Breast epithelium (tissue), 4 donors: ENCODE measurements at places on chromosomes 4 and X. TPM values are rescaled to one million over a fixed set of nuclear protein-coding genes. Genes with fewer than 3 reads are reported as not detected.

Gene RAB9B
- 1.9 TPM for total RNA-seq

DNA sequence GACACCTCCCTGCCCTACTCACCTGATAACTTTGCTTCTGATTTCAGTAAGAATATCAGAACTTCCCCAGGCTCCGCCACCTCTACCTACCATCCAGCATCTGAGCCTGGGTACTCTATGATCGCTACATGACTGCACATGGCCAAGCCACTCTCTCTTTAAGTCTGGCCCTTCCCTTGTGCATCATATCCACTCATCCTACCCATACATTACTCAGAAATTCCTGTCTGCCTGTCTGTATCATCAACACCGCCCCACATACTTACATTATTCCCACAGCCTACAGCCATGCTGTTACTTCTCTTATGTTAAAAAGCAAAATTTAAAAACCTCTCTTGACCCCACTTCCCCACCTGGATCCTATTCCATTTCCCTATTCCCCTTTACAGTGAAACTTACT is 84.7 kb downstream of the SCD5 start:
- DNase-seq, result no peak
- no peaks in the 10 kb centered on the region for H3K36me3 ChIP-seq
- H3K27me3 ChIP-seq, result no peaks in the 10 kb centered on the region
- H3K4me3 ChIP-seq, result no peak overlapping the region

Gene SYP
- total RNA-seq, result 1.0 TPM

GRCh38 chrX:50756276-50756675 is 57.7 kb downstream of the SHROOM4 start:
- no peak overlapping the region for H3K4me3 ChIP-seq
- H3K36me3 ChIP-seq, result no peaks in the 10 kb centered on the region
- no peak overlapping the region for H3K27ac ChIP-seq
- H3K27me3 ChIP-seq, result no peaks in the 10 kb centered on the region

Gene SCRG1
- under 0.01 TPM for total RNA-seq

GRCh38 chr4:126637706-126638105 is 995.1 kb upstream of the INTU start:
- H3K4me3 ChIP-seq, result no peak overlapping the region
- no peak for DNase-seq
- no peaks in the 10 kb centered on the region for H3K36me3 ChIP-seq
- no peaks in the 10 kb centered on the region for H3K27me3 ChIP-seq
- H3K4me1 ChIP-seq, result no peaks in the 10 kb centered on the region
- no peak overlapping the region for H3K27ac ChIP-seq

DNA sequence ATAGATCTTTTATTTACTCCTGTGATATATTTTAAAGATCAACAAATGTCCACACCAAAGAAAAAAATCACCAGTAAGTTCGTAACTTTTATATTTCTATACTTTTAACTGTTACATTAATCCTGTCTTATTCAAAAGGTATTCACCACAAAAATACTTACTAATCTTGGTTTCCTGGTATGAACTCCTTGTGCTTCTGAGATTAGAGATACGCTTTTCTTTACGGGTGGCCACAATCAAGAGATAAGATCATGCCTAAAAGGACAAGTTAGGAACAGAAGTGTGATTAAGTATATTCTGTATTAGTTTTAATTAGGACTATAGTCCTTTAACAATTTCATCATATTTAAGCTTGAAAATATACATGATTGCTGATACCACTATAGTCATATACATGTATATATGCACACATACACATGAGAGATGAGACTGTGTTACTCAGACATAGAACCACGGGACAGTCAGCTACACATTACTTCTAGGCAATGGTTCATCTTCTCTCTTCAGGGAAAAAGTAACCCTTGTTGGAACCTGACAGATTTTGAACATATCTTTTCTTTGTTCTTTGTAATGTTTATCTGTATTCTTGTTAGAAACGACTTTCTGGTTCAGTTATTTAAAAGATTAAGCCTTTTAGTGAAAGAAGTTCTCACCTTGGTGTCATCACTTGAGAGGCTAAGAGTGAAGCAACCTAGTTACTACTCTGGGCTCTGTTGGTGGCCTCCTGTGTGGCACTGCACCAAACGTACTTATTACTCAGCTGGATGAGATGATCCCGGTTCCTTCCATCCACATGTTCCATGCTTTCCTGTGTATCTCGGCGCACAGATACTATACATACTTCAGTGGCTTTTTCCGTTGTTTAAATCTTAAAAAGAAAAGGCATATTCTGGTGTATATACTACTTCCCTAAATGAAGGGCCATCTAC is 146.1 kb downstream of the CBR4 start:
- H3K27ac ChIP-seq, result peak overlapping the region; percentile 16
- DNase-seq, result no peak
- no peaks in the 10 kb centered on the region for H3K27me3 ChIP-seq

Gene PAK3
- 21.1 TPM for total RNA-seq

- H3K36me3 ChIP-seq, result no peaks in the 10 kb centered on the region
- H3K4me3 ChIP-seq, result no peak overlapping the region
- H3K27ac ChIP-seq, result no peak overlapping the region
- no peaks in the 10 kb centered on the region for H3K4me1 ChIP-seq
Measured at GRCh38 chr4:26140150-26140898, 180.5 kb upstream of the RBPJ start.

Gene CABS1
- total RNA-seq, result not detected

- H3K36me3 ChIP-seq, result no peaks in the 10 kb centered on the region
- H3K4me3 ChIP-seq, result peak overlapping the region; percentile 98
- peaks cover 10% of the 10 kb centered on the region for H3K4me1 ChIP-seq
- peak overlapping the region; percentile 99 for H3K27ac ChIP-seq
Measured at GRCh38 chr4:15003891-15004738, 1.8 kb downstream of the CPEB2 start.

Gene BEND2
- total RNA-seq, result not detected

DNA sequence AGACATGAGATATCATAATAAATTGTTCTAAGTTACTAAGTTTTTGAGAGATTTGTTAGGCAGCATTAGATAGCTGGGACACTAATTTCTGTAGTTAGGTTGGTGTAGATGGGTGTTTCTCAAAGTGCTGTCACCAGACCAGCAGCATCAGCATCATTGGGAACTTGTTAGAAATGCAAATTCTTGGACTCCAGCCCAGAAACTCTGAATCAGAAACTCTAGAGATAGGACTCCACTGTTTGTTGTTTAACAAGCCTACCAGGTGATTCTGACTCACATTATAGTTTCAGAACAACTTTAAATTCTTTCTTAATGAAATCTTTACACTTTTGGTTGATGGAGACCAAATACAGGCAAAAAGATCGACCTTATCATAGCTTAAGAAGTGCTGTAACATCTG is 173.7 kb downstream of the PABPC4L start:
- no peaks in the 10 kb centered on the region for H3K36me3 ChIP-seq
- no peaks in the 10 kb centered on the region for H3K27me3 ChIP-seq
- no peak overlapping the region for H3K4me3 ChIP-seq
- no peak for DNase-seq

Gene TBC1D9
- 195 TPM for total RNA-seq

- no peaks in the 10 kb centered on the region for H3K36me3 ChIP-seq
- H3K27me3 ChIP-seq, result no peaks in the 10 kb centered on the region
- no peak overlapping the region for H3K27ac ChIP-seq
- no peak overlapping the region for H3K4me3 ChIP-seq
Measured at GRCh38 chr4:153159016-153159415, 45.2 kb upstream of the TRIM2 start.

- no peak overlapping the region for H3K4me3 ChIP-seq
- no peak overlapping the region for H3K27ac ChIP-seq
- no peak for DNase-seq
Measured at GRCh38 chr4:34733185-34733941, 1511.0 kb downstream of the ARAP2 start.

GRCh38 chr4:59759082-59759825 is 1440.9 kb upstream of the ADGRL3 start:
- H3K4me3 ChIP-seq, result no peak overlapping the region
- no peak for DNase-seq
- H3K4me1 ChIP-seq, result no peaks in the 10 kb centered on the region
- H3K27ac ChIP-seq, result no peak overlapping the region

- no peak overlapping the region for H3K27ac ChIP-seq
- H3K27me3 ChIP-seq, result no peaks in the 10 kb centered on the region
- no peaks in the 10 kb centered on the region for H3K36me3 ChIP-seq
- no peaks in the 10 kb centered on the region for H3K4me1 ChIP-seq
- H3K4me3 ChIP-seq, result no peak overlapping the region
Measured at GRCh38 chr4:24195991-24196736, 306.3 kb upstream of the PPARGC1A start.

- no peak overlapping the region for H3K4me3 ChIP-seq
- H3K36me3 ChIP-seq, result no peaks in the 10 kb centered on the region
- H3K27ac ChIP-seq, result no peak overlapping the region
- no peak for DNase-seq
- H3K27me3 ChIP-seq, result peaks cover 29% of the 10 kb centered on the region
Measured at GRCh38 chrX:46961574-46962283, 49.5 kb downstream of the JADE3 start.

Gene SULT1E1
- not detected for total RNA-seq

DNA sequence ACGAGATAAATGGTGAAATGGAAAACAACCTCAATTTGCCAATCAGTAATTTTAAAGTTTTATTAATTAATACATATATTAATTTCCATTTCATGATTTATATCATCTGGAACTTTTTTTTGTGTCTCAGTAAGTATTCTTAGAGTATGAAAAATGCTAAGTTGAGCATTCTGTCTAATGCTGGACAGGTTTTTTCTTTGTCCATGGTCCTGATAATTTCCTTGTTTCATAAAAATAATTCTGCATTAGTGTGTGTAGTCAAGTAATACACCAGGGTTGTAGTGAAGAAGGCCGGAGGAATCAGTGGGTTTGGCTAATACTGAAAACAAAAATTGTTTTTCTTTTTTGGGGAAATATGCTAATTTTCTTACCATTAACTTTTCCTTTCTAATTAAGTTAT is 9.9 kb downstream of the ANAPC4 start:
- DNase-seq, result no peak
- H3K4me3 ChIP-seq, result no peak overlapping the region
- H3K27me3 ChIP-seq, result no peaks in the 10 kb centered on the region
- H3K36me3 ChIP-seq, result peaks cover 18% of the 10 kb centered on the region
- H3K4me1 ChIP-seq, result no peaks in the 10 kb centered on the region

Gene TTC29
- total RNA-seq, result not detected

DNA sequence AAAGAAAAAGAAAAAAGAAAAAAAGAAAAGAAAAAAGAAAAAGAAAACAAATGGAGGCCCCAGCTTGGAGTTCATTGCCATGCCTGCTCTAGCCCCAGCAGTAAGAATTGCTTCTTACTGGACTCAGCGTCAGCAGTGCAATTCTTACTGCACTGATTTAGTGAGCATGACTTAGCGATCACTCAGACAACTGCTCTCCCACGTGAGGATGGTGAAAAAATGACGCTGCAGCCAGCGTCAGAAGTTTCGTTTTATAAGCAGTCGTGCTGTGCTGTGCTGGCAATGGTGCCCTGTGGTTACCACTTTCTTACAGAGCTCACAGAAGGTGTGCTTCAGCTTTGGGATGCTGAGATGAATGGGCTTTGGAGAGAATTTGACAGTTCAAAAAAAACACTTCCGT is 68.3 kb upstream of the DDX3X start:
- no peak overlapping the region for H3K4me3 ChIP-seq
- H3K27ac ChIP-seq, result no peak overlapping the region
- H3K36me3 ChIP-seq, result no peaks in the 10 kb centered on the region
- DNase-seq, result no peak
